ENCODE measurements at places on chromosomes 13 and 19. TPM values are rescaled to one million over a fixed set of nuclear protein-coding genes. Genes with fewer than 3 reads are reported as not detected.

The PTH2 gene
- not detected for total RNA-seq

The FBXL3 gene
- total RNA-seq: 31.4 TPM

The VSTM1 gene
- total RNA-seq: not detected

DNA sequence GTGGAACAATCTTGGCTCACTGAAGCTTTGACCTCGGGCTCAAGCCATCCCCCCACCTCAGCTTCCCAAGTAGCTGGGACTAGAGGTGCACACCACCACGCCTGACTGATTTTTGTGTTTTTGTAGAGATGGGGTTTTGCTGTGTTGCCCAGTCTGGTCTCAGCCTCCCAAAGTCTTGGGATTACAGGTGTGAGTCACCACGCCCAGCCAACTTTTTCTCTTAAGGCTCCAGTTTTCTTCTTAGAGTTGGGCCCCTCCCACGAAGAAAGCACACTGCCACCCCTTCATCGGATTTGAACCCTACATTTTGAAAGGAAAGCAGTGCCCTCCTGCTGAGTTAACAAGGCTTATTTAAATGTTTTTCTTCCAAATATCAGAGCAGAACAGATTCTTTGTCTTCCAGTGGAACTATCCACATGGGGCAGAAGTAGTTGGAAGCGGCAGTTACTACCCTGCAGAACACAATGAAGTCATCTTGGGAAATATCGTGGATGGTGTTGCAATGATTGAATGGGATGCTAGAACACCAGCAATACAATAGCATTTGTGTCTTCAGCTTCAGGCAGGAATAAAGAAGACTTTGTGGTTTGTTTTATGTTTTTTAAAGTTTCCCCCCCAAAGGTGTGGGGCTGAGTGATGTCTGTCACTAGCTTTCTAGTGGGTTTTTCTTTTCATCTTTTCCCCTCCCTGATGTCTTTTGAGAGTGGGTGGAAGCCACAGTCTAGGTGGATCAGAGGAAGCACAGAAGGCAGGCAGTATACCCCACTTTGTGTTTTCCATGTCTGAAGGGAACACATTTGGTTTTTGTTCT is 8.9 kb downstream of the ACTN4 start:
- no peaks in the 10 kb centered on the region for H3K27me3 ChIP-seq
- H3K27ac ChIP-seq: peak overlapping the region; percentile 96
- H3K36me3 ChIP-seq: peaks cover 10% of the 10 kb centered on the region
- peaks cover 100% of the 10 kb centered on the region for H3K4me1 ChIP-seq
- H3K4me3 ChIP-seq: no peak overlapping the region

- no peak overlapping the region for H3K27ac ChIP-seq
- no peaks in the 10 kb centered on the region for H3K27me3 ChIP-seq
These were observed 11.7 kb upstream of the DOCK6 start for GRCh38 chr19:11273989-11274388.

- no peaks in the 10 kb centered on the region for H3K27me3 ChIP-seq
- DNase-seq: no peak
- no peak overlapping the region for H3K4me3 ChIP-seq
- no peaks in the 10 kb centered on the region for H3K4me1 ChIP-seq
- H3K36me3 ChIP-seq: no peaks in the 10 kb centered on the region
These were observed 1153.7 kb downstream of the PCDH9 start for GRCh38 chr13:66076417-66076816.

DNA sequence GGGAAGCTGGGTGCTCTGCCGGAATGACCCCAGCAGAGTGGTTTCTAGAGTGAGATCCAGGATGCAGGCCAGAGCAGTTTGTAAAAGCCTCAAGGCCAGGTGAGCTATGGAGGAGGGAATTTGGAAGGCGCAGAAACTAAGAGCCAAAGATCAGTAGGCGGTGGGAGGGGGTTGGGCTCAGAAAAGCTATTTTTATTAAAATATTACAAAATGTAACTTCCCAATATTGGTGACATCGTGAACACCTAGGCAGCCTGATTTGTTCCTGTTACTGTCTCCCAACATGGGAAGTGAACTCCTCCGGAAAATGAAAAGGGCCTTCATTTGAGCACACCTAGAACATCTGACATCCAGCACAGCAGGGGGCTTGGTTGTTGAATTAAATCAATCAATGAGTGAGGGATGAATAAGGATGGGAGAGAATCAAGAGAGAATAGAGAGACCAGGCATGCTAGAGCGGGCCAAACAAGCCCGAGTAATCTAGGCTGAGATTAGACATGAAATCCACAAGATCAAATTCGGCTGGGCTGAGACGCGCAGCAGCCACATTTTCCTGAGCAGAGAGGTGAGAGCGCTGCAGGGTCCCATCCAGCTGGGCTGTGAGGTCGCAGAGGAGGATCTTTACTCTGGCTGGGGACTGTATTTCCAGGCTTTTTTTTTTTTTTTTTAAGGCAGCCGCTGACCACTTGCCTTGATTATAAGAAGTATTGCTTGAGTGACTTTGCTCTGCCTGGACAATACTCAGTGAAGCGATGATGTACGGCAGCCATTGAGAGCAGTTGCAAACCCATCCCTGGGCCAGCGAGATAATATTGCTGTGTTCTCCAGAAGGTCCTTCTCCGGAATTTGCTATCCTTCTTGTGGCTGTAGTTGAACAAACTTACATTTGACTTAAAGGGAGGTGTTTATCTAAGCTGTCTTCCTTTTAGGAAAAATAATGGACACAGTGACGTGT is 178.0 kb upstream of the KL start:
- DNase-seq: no peak
- no peaks in the 10 kb centered on the region for H3K36me3 ChIP-seq
- H3K27ac ChIP-seq: peak overlapping the region; percentile 19
- peaks cover 16% of the 10 kb centered on the region for H3K4me1 ChIP-seq
- no peaks in the 10 kb centered on the region for H3K27me3 ChIP-seq

- DNase-seq: no peak
- peaks cover 3% of the 10 kb centered on the region for H3K4me1 ChIP-seq
- no peaks in the 10 kb centered on the region for H3K36me3 ChIP-seq
- no peaks in the 10 kb centered on the region for H3K27me3 ChIP-seq
- no peak overlapping the region for H3K27ac ChIP-seq
- no peak overlapping the region for H3K4me3 ChIP-seq
These were observed 178.9 kb downstream of the ITGBL1 start for GRCh38 chr13:101631395-101631794.

- peak overlapping the region; percentile 90 for H3K27ac ChIP-seq
- no peak for DNase-seq
- peak overlapping the region; percentile 53 for H3K4me3 ChIP-seq
- H3K4me1 ChIP-seq: peaks cover 27% of the 10 kb centered on the region
These were observed 774 bp upstream of the PPP2R1A start for GRCh38 chr19:52188822-52189734.

DNA sequence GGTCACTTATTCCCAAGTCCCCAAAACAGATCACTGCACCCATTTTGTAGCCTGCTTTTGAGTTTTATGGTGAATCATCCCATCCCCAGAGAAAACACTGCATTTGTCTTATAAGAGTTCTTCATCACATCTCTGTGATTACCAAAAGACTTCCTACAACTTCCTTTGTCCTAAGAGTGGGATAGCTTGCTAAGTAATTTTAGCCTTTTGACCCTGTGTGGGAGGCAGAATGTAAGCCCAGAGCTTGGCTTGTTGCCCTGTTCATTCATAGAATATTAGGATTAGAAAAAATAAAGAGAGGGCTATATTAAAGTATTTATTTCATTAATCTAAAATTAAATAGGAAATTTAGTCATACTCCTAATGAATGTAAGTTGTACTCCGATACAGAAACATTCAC is 213.3 kb downstream of the MZT1 start:
- DNase-seq: no peak
- H3K4me1 ChIP-seq: no peaks in the 10 kb centered on the region
- H3K27ac ChIP-seq: no peak overlapping the region
- H3K27me3 ChIP-seq: no peaks in the 10 kb centered on the region

GRCh38 chr13:75219479-75220237 is 262.3 kb downstream of the TBC1D4 start:
- peak; percentile 71 for DNase-seq
- no peak overlapping the region for H3K27ac ChIP-seq
- H3K4me3 ChIP-seq: peak overlapping the region; percentile 38
- H3K36me3 ChIP-seq: no peaks in the 10 kb centered on the region
- no peaks in the 10 kb centered on the region for H3K27me3 ChIP-seq
- no peaks in the 10 kb centered on the region for H3K4me1 ChIP-seq

DNA sequence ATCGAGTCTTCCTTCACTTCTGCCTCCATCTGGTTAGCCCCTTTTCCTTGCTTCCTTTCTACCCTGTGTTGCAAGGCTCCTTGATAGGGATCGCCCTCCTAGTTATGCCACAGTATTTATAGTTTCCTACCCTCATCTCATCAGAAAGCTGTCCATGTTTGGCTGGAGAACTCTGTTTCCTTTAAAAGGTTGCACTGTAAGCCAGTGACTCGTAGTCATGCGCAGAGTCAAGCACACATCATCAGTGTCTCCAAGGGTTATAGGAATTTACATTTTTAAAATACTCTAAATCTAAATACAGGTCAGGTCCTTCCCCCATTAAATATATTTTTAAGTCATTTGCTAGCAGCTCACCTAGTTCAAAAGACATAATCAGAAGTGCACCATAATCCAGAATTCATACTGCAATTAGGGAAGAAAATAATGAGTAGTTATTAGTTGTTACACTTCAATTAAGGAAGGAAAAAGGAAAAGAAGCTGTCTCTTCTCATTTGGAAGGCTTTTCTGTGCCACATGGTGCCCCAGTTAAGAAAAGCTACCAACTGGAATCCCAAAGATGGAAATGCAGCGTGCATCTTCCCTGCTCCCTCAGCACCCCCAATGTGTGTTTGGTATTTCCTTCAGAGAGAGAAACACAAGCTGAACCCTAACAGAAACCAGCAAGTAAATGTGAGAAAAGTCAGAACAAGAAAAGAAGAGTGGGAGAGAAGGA is 81.0 kb downstream of the GPR12 start:
- no peaks in the 10 kb centered on the region for H3K27me3 ChIP-seq
- DNase-seq: no peak
- H3K27ac ChIP-seq: no peak overlapping the region
- H3K36me3 ChIP-seq: no peaks in the 10 kb centered on the region

GRCh38 chr19:41226874-41227390 is 7.9 kb downstream of the AXL start:
- H3K27ac ChIP-seq: peak overlapping the region; percentile 70
- no peak for DNase-seq
- no peaks in the 10 kb centered on the region for H3K27me3 ChIP-seq
- peak overlapping the region; percentile 54 for H3K4me3 ChIP-seq
- H3K36me3 ChIP-seq: peaks cover 13% of the 10 kb centered on the region
